ENCODE measurements at places on chromosomes 7 and 10.

DNA sequence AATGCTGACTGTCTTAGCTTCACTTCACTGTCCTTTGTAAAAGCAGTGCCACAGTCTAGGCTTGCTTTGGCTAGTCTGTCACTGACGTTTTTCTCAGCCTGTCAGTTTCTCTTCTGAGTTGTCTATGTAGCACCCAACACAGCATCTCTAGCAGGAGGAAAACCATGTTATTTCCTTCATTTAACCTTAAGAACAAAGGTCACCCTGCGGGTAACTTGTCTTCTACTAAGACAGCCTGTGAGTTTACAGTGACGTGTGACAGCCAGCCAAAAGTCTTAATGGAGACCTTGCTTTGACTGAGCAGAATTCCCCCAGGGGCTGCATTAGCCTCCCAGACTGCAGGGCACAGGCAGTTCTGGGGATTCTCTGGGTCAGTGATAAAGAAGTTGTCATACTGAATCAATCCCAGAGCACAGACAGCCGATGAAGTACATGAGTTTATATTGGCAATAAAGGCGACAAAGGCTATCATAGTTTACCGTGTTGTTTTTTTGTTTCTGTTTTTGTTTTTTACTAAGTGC, 296.0 kb upstream of the KIAA1217 start:
- DNase-seq, result no peak

DNA sequence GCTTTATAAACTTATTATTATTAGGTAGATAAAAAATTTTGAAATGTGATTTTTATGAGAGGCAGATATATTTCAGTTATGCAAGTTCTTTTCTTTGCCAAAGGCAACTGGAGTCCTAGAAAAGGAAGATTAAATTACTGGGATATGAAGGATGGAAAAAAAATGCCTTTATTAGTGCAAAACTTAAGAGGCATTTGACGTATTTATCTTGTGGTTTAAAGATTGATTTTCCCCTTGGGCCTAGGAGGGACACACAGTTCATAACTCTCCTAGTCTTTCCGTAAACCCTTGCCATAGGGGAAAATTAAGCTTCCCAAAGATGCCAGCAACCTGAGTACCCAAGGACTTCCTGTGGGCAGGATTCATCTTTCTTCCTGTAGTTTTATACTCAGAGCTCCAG, 3.1 kb upstream of the STEAP4 start:
- DNase-seq, result no peak

GRCh38 chr7:20206104-20206896, 10.9 kb downstream of the MACC1 start:
- DNase-seq, result no peak

DNA sequence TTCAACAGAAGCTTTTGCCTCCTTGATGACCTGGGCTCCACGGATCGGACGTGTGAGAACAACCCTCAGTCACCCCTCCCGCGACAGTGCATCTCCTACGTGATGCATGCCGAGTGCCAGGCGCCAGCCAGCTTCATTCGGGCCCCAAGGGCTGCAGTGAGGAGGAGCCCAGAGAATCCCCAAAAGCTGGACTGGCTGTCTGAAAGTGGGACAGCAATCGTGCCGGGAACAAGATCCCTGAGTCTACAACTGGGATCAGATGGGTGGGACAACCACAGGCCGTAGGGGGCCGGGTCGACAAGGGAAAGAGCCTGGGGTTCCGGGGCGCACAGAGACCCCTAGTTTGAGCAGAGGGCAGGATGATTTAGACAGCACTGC, 27.2 kb downstream of the EBF3 start:
- DNase-seq, result no peak

DNA sequence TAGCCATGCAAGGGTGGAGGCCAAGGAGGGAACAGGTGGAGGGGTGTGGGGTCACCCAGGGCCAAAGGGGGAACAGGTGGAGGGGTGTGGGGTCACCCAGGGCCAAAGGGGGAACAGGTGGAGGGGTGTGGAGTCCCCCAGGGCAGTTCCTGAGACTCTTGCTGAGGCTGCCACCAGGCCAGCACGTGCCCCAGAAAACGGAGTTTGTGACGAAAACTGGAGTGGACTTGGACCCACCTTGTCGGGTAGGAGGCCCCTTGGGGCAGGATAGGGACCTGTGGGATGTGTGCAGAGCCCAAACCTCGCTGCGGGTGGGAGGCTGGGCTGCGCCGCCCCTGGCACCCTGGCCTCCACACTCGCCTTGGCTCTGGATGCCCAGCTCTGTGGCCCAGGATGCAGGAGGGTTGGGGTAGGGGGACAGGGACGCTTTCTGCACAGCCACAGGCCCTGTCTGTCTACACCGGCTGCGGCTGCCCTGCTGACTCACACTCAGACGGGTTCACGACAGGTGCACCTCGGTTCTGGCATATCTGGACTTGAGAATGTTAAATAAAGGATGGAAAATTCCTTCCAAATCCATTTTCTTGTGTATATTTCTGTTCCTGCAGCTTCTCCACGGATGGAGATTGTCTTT, 562 bp upstream of the ADGRA1 start:
- no peak for DNase-seq

- DNase-seq, result no peak
These were observed 129.2 kb upstream of the UNC5B start for GRCh38 chr10:71082960-71083715.

- no peak for DNase-seq
These were observed 18.9 kb upstream of the TMEM273 start for GRCh38 chr10:49207113-49207512.

DNA sequence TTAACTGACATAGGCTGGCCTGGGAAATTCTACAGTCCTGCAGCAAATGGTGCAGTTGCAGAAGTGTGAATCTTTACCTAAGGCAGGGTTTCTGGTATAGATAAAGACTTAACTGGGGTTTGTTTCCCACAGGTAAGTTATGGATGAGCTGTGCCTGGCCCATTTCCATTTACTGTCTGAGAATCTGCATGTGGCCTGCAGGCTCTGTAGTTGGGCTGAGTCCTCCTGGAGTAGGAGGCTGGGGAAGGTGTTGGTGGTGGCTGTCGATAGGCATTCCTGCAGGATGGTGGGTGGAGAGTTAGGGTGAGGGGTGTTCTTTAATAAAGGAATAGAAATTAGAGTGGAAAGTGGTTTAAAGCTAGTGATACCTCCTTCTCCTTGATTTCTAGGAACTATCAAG, 193.5 kb downstream of the AUTS2 start:
- DNase-seq, result no peak

GRCh38 chr7:44172352-44172751, 16.9 kb downstream of the GCK start:
- DNase-seq, result no peak

DNA sequence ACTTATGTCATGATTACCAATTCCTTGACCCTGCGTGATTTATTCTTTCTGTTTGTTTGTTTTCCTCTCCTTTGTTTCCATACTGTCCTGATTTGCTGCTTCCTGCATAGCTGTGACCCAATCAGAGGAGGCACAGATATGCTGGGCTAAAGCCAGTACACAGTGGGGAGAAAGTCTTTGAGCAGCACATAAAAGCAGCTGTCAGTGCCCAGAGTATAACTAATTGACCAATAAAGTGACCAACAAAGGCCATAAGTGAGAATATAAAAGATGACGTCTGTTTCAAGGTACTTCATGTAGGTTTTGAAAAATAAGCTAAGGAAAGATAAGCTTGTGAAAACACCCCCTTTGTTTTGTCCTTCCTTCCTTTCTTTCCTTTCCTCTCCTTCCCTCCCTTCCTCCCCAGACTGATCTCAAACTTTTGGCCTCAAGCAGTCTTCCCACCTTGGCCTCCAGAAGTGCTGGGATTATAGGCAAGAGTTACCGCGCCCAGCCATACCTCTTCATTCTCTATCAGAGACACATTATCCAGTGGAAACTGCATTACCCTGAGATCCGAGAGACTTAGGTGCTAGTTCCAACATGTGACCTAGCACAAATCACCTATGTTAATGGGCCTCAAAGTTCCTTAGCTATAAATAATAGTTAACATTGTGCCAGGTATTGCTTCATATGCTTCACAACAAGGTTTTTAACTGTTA, 17.0 kb downstream of the BCAP29 start:
- DNase-seq, result no peak

DNA sequence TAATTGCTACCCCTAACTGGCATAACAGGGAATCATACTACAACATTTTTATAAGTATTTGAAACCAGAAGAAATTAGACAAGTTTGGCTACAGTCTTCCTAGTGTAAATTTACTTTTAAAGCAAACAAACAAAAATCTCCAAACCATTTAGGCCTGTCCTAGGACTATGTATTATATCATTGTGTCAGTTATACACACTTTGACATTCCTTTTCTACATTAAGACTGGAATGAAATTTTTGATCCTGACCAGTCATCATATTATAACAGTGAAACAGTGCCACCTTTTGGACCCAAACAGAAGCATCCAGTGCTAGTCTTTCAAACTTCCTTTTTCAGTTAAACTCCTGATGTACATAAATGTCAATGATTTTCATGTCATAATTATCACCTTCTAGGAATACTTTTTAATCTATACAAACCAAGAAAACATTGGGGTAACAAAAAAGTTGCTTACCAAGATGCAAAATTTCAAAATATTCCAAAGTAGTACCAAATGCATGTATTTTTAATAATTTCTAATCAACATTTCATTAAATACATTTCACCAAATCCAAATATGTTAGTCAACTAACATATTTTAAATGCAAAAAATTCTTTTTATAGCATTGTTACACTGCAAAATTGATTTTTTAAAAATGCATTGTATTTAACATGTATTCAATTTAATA, 75.7 kb downstream of the IMMP2L start:
- DNase-seq, result no peak

- DNase-seq, result no peak
These were observed 3.1 kb downstream of the CD36 start for GRCh38 chr7:80641548-80641947.
